ENCODE measurements at places on chromosomes 3 and 15. TPM values are rescaled to one million over a fixed set of nuclear protein-coding genes. Genes with fewer than 3 reads are reported as not detected.

VILL gene
- total RNA-seq = 9.8 TPM

PSMD2 gene
- total RNA-seq = 328 TPM

ZNF660 gene
- 6.1 TPM for total RNA-seq

GALNT15 gene
- total RNA-seq = not detected

ZIC4 gene
- total RNA-seq = not detected

TMEM42 gene
- total RNA-seq = 9.0 TPM

Measured in GM23338 (cell line).